OCI-M1 (cell line): ENCODE measurements at places on chromosomes 2 and 18.

- DNase-seq: no peak
Observed at GRCh38 chr2:236049981-236050380, 118.2 kb downstream of the GBX2 start.

- DNase-seq: no peak
Observed at GRCh38 chr2:73414696-73415095, 29.1 kb downstream of the ALMS1 start.

DNA sequence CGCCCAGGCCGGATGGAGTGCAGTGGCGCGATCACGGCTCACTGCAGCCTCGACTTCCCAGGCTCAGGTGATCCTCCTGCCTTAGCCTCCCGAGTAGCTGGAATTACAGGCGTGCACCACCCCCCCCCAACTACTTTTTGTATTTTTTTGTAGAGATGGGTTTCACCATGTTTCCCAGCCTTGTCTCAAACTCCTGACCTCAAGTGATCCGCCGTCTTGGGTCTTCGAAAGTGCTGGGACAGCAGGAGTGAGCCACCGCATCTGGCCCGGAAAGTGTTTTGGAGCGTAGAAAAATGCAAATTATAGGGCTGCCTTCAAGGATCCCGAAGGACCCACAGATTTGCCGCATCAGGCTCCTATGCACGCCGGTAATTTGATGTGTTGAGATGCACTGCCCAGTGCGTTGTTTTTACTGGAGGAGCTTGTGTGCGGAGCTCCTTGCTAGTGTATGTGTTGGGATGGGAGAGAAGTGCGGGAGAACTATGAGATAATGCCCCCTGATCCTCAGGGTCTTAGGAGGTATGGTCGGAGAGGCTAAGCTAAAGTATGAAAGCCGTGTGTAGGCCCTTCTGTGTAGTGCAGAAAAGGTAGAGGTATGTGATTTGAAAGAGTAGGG, 1.2 kb upstream of the CLASP1 start:
- DNase-seq: peak; percentile 47

GRCh38 chr2:142300517-142300916, 169.7 kb upstream of the LRP1B start:
- DNase-seq: peak; percentile 24

DNA sequence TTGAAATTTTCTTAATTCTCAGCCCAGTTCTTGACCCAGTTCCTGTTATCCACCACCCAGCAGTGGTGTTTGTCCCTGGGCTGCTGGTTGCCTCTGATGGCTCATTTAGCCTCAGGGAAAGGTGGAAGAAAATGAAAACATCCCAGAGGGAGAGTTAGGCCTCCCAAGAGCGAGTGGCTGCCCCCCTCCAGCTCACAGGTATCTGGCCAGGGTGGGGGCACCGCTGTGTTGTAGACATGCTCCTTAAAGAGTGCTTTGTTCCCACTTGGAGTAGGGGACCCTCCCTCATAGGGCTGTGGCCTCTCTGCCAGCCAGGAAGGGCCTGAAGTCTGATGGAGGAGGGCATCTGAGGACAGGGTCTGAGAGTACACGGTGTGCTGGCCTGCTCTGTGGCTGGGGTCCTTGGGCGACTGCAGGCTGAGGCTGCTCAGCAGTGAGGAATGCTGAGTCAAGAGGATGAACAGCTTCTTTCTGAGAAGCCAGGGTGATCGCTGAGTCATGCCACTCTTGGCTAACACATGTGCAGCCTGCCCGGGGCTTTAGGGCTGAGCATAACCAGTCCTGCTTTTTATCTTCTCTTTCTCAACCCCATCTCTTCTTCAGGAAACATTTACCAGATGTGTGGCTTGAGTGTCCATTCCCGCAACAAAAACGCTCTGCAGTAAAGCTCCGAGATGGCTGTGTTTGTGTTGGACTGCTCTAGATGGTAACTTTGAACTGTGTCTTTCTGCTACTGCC, 72.3 kb downstream of the IL1R2 start:
- peak; percentile 90 for DNase-seq

- no peak for DNase-seq
Observed at GRCh38 chr2:190780594-190780993, 100.0 kb upstream of the GLS start.

DNA sequence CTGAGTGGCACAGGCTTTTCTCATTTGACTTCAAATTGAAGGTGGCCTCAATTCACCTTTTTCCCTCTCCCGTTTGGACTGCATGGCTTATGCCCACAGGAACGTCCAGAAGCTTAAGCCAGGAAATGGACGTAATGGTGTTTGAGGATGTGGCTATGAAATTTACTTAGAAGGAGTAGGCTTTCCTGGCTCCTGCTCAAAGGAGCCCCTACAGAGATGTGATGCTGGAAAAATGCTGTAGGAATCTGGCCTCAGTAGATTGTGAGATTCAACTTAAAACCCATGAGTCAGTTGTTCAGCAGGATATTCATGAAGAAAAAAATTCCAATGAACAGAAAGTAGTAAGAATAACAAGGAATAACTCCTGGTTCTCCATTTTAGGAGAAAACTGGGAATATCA, 129.0 kb downstream of the ICOS start:
- DNase-seq: no peak

- no peak for DNase-seq
Observed at GRCh38 chr2:202452744-202453143, 76.6 kb downstream of the BMPR2 start.

GRCh38 chr18:27213123-27213717, 28.1 kb upstream of the CHST9 start:
- DNase-seq: no peak

DNA sequence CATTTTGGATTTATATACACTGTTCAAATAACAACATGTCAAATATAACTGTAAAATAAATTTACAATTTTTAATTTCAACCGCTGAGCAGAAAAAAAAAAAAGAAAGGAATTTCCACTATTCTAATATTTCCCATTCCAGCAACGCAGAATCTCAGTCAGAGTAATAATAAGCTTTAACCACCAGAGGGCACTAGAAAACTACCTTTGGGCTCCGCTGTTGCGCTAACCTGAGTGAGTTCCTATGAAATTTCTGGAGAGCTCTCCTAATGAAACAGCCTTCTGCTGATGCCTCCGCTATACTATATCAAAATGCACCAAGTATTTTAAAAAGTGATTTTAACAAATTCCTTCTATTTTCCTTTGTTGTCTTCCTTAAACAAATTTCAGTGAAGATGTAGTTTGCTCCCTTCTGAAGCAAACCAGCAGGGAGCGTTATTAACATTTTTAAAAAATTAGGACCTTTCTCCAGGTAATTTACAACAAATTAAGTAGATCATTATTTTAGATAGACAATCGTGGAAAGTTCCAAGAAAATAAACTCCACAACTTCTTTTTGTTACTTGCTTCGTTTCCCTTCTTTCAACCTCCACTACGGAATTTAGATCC, 23.0 kb downstream of the ERMN start:
- peak; percentile 84 for DNase-seq

DNA sequence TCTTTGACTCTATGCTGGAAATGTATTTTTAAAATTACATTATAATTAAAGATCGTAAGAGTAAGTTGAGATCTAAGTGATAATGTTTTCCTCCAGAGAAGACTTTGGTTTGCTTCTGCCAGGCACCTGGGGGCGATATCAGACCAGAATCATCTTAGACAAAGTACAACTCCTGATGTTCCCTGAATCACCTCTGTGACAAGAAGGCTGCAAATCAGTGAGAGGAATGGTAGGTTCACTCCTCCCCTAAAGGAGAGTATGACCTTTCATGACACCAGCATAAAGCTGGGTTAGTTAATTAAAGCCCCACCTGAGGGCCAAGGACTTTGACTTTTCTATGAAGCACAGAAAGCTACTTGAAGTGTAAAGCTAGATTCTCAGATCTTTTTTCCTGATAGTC, 114.4 kb upstream of the DTNA start:
- peak; percentile 10 for DNase-seq

GRCh38 chr18:23302851-23303527, 150.1 kb upstream of the RIOK3 start:
- no peak for DNase-seq

DNA sequence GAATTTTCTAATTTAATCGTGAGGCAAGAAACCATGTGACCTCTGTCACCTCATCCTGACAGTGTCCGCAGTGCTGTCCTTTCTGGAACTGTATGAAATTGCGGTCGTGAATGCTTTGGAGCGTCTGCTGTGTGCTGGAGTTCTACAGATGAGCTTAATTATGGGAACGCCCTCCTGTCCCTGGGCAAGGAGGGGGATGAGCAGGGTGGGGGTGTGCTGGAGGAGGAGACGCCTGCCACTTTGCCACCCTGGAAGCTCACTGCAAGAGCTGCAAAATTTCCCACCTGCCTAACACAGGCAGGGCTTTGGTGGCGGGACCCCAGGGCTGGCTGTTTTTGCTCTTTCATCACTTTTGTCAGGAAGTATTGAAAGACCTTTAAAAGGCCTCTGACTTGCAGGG, 6.5 kb downstream of the LPIN1 start:
- DNase-seq: no peak

- DNase-seq: no peak
Observed at GRCh38 chr2:29225814-29226213, 110.6 kb downstream of the CLIP4 start.

- no peak for DNase-seq
Observed at GRCh38 chr2:185859506-185859905, 120.9 kb downstream of the FSIP2 start.

DNA sequence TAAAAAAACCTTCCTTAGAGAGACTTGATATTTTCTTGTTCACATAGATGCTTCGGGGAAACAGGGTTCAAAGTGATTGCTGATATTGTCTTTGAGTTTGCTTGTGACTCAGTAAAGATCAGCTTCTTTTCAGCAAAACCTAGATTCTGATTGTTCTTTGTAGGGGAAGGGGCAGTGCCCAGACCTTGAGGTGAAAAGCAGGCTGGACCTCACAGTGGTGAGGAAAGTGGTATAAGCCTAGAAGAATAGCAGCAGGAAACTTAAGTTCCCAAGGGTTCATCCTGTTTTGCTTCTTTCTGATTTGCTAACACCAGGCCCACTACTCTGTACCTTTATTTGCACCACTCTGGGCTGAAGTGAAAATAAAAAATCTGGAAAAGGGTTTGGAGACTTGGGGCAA, 20.9 kb downstream of the UBXN4 start:
- DNase-seq: no peak

- DNase-seq: no peak
Observed at GRCh38 chr18:8657873-8658470, 47.4 kb upstream of the MTCL1 start.

DNA sequence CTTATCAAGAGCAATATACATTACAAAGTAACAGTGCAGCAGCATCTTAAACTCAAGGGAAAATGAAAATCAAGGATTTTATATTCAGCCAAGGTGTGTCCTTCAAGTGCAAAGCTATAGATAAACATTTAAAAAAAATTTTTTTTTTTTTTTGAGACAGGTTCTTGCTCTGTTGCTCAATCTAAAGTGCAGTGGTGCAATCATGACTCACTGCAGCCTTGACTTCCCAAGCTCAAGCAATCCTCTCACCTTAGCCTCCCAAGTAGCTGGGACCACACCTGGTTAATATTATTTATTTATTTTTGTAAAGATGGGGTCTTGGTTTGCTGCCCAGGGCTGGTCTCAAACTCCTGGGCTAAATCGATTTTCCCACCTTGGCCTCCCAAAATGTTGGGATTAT, 9.0 kb downstream of the CDKL4 start:
- DNase-seq: no peak

DNA sequence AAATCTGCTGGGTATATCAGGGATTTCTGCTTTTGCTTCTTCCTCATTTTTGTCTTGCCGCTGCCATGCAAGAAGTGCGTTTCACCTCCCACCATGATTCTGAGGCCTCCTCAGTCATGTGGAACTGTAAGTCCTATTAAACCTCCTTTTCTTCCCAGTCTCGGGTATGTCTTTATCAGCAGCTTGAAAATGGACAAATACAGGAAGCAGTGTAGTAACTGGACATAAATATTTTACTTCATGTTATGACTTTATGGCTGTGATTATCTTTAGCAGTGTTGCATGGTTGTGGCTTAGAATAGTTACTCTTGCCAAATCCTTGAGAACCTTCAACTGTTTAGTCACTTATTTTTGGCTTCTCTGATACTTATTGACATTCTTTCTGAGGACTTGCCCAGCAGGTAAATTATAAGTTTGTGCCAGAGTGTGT, 66.2 kb upstream of the DLX2 start:
- DNase-seq: peak; percentile 34

- DNase-seq: no peak
Observed at GRCh38 chr18:36350251-36350651, 52.7 kb downstream of the FHOD3 start.

DNA sequence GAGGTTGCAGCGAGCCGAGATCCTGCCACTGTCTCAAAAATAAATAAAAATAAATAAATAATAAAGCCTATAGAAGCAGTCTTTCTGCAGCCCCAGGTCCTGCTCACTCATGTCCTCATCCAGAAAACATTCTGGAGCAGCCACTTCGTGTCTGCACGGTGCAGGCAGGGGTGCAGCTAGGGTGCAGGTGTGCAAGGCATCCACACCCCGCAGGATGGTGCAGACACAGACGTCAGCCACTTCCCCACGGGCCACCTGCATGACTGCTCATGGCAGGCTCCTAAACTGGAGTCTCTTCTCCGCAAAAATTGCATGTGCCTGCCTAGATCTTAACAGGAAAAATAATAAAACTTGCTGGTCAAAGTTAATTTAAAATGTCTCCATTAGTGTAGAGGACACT, 80.2 kb upstream of the SNTG2 start:
- DNase-seq: no peak

DNA sequence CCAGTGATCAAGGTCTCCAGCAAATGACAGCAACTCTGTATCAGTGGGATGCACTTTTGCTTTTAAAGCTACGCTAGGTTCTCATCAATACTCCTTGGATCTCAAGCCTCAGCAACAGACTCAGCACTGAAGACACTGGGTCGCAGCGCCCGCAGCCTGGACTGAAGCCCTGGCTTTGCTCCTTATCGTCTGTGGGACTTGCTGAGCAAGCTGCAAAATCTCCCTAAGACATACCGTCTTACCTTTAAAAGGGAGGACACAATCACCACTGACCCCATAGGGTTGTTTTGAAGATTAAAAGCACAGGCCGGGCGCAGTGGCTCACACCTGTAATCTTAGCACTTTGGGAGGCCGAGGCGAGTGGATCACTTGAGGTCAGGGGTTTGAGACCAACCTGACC, 8.1 kb downstream of the CYB5A start:
- no peak for DNase-seq
